Ovary (tissue), 10 donors: ENCODE measurements at places on chromosomes 1 and 21. TPM values are rescaled to one million over a fixed set of nuclear protein-coding genes. Genes with fewer than 3 reads are reported as not detected.
A peak's percentile ranks its signal among the peaks of the same experiment; 100 is the strongest.

- no peak overlapping the region for H3K27ac ChIP-seq
- H3K36me3 ChIP-seq: no peaks in the 10 kb centered on the region
- no peak for DNase-seq
- no peaks in the 10 kb centered on the region for H3K4me1 ChIP-seq
Measured at GRCh38 chr1:63920154-63921117, 146.6 kb downstream of the ROR1 start.

AADACL3 gene
- not detected for total RNA-seq

DNA sequence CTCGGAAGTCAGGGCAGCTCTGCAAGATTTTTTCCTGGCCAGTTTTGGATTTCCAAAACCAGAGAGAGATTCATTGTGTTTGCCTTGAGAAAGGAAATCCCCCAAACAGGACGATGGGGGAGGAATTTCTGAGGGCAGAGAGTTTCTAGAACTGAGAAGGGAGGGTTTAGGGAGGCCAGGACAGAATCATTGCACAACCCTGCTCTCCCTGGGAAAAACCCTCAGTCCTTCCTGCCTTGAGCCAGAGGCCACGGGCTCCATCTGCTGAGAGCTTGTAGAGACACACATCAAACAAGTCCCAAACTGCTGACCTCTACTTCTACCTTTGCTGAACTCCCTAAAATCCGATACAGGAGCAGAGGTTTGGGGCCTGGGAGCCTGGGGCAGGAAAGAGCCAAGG, 99.7 kb downstream of the NMNAT2 start:
- no peak overlapping the region for H3K4me3 ChIP-seq
- no peaks in the 10 kb centered on the region for H3K27me3 ChIP-seq
- DNase-seq: peak; percentile 82
- peak overlapping the region; percentile 58 for H3K27ac ChIP-seq
- H3K36me3 ChIP-seq: no peaks in the 10 kb centered on the region

- H3K36me3 ChIP-seq: no peaks in the 10 kb centered on the region
- no peaks in the 10 kb centered on the region for H3K27me3 ChIP-seq
- H3K4me3 ChIP-seq: no peak overlapping the region
- H3K4me1 ChIP-seq: no peaks in the 10 kb centered on the region
Measured at GRCh38 chr21:42343101-42343500, 7.7 kb downstream of the TFF2 start.

DNA sequence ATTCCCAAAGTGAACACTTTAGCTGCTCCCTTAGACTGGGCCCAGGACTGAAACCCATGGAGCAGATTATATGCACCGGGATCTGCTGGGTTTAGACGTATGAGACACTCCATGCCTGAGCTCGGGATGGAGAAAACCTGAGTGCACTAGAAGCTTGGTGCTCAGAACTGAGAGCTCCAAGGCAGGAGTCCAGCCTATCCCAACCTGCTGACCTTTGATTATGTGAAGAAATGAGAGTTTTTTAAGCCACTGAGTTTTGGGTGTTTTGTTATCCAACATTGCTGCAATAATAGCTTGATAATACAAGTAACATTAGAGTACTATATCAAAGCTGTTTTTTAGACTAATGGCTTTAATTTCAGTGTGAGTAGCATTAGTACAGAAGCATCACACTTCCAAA, 131.5 kb upstream of the KCNK1 start:
- no peaks in the 10 kb centered on the region for H3K36me3 ChIP-seq
- no peaks in the 10 kb centered on the region for H3K4me1 ChIP-seq
- no peak overlapping the region for H3K4me3 ChIP-seq
- no peak overlapping the region for H3K27ac ChIP-seq
- DNase-seq: no peak
